ENCODE measurements at places on chromosomes 3 and 15. TPM values are rescaled to one million over a fixed set of nuclear protein-coding genes. Genes with fewer than 3 reads are reported as not detected.

DNA sequence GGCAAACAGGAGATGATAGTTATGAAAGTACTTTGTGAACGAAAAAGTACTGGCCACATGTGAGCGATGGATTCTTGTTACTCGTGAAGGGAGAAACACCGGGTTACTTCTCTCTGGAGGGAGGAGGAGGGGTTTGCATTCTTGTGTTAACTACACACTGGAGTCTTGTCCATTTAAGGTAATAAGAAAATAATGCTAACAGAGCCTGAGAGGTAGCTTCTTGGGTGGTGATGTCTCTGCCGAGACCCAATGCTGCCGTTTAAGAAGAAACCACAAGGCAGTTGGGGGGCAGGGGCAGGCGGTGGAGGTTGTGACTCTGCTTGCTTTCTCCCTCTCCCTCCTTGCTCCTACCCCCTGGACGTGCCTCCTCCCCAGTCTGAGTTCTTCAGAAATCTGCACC is 100.9 kb upstream of the ROPN1 start:
- peaks cover 6% of the 10 kb centered on the region for H3K36me3 ChIP-seq
- peaks cover 25% of the 10 kb centered on the region for H3K4me1 ChIP-seq
- H3K4me3 ChIP-seq, result no peak overlapping the region
- H3K27me3 ChIP-seq, result no peaks in the 10 kb centered on the region

DNA sequence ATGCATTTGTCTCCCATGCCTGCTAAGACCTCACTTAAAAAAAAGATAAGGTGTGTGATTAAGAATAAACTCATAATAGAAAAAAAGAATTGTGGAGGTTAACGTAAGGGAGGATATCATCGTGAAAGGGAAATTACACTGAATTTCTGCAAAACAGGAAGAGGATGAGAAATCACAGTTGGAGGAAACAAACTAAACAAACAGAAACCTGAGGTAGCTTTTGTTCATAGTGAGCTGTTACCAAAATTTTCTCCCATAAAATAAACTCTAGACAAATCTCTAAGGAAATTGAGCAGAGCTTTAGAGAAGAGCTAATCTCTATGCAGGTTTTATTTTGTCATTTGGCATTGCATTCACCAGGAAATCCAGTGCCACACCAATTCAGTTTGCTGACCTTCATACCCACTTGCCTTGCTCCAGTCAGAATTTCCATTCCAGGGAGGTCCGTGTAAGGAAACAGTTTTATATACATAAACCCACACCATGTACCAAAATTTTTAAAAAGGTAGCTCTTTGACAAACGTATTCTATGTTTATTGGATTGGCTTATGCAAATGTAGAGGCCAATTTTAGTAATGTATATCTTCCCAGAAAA is 231.2 kb downstream of the MBNL1 start:
- H3K4me1 ChIP-seq, result no peaks in the 10 kb centered on the region
- DNase-seq, result no peak
- H3K27ac ChIP-seq, result no peak overlapping the region
- H3K36me3 ChIP-seq, result no peaks in the 10 kb centered on the region
- H3K4me3 ChIP-seq, result no peak overlapping the region

- H3K4me1 ChIP-seq, result no peaks in the 10 kb centered on the region
- H3K36me3 ChIP-seq, result no peaks in the 10 kb centered on the region
- DNase-seq, result no peak
- no peak overlapping the region for H3K4me3 ChIP-seq
- H3K27ac ChIP-seq, result no peak overlapping the region
Observed at GRCh38 chr15:63851431-63851830, 17.7 kb upstream of the HERC1 start.

The SAMD7 gene
- not detected for total RNA-seq
